Thyroid gland (tissue), 4 donors: ENCODE measurements at places on chromosomes 3 and 15.

DNA sequence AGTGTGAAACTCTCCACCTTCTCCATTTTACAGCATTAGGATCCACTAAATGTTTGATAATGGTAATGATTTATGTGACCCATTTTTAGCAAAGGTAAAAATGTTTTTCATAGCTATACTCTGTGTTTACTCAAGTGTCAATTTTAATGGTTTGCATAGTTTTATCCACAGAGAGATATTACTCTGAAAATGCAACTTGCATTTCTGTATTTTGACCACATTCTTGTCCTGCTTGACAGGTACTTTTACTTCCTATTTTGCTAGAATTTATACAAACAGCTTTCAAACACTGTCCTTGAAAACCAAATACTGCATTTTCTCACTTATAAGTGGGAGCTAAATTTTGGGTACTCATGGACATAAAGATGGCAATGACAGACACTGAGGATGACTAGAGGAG, 62.9 kb downstream of the SERPINI1 start:
- no peak for DNase-seq

- DNase-seq, result no peak
These were observed 6.6 kb downstream of the EHD4 start for GRCh38 chr15:41965441-41966413.

GRCh38 chr3:17143893-17144664, 259.3 kb downstream of the PLCL2 start:
- no peak for DNase-seq

GRCh38 chr3:16374047-16374934, 109.3 kb downstream of the OXNAD1 start:
- peak; percentile 94 for DNase-seq

- DNase-seq, result no peak
These were observed 23.7 kb downstream of the PDZRN3 start for GRCh38 chr3:73601011-73601410.

DNA sequence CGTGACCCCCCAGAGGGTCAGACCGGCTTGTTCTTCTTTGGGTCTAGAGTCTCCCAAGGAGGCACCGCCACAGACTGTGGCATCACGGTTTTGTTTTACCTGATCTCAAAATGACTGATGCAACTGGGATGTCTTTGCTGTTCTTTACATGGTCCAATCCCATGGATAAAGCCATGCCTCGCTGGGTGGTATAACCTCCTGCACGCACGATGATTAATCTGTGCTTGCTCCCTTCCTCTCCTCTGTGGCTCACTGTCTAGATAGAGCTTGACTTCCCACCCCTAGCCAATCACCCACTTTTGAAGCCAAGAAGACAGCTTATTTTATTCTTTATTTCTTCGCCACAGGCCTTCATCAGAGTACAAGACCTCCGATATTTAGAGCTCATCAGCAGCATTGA, 36.6 kb upstream of the RHO start:
- DNase-seq, result no peak

- no peak for DNase-seq
These were observed 26.6 kb downstream of the GABRA5 start for GRCh38 chr15:26893351-26894065.

DNA sequence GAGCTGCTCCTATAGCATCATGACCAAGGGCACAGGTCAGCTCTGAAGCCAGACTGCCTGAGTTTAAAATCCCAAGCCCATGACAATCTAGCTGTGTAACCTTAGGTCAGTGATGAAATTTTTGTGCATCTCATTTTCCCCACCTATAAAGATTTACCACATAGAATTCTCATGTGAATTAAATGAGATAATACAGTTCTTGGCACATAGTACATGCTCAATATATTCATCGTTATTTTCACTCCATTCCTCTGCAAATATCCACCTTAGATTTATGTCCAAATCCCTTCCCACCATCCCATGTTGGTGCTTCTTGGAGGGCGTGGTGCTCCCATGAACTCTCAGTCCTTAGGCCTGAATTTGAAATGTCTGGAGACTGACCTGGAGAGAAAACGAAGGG, 300.1 kb downstream of the TLE3 start:
- DNase-seq, result no peak

- no peak for DNase-seq
These were observed 147.2 kb upstream of the SLC2A2 start for GRCh38 chr3:171173736-171174135.

DNA sequence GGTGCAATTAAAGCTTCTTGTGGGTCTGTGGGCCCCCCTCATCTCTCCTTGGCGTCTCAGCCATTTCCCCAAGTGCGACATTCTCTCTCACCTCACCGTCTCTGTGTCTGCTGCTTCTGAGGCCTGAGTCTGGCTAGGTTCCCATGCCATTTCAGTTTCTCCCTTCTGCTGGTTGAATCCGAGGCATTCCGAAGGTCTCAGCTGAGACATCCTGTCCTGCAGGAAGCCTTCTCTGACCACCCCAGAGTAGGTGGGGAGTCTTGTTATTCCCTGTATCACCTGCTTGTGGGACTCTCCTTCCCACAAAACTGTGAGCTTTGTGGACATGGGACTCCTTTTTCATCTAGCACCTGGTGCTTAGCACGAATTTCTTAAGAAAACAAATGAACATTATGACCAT, 78.3 kb downstream of the ASB7 start:
- no peak for DNase-seq

DNA sequence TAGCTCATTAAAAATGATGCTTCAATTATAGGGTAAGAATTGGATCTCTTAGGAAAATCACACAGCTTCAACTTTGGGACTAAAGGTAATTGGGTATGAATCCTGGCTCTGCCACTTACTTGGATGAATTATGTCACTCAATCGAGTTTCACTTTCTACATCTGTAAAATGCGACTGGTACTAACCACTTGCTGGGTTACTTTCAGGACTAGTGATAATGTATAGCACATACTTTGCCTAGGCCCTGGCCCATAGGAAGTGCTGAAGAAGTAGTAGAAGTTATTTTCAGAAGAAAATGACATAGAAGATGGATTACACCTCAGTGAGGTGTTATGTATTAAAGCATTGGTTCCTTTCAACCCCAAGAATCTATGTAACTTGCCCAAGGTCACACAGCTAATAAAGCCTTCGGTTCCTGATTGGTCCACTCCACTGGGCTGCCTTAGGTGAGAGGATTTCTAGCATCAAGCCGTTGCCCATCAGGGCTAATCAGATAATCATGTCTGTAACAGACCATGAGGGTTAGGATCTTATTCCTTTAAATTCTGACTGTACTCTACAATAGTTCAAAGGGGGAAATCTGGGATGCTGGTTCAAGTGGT, 29.4 kb upstream of the AP4E1 start:
- no peak for DNase-seq

GRCh38 chr3:50189274-50189673, 2.1 kb upstream of the GNAT1 start:
- DNase-seq, result peak; percentile 89

DNA sequence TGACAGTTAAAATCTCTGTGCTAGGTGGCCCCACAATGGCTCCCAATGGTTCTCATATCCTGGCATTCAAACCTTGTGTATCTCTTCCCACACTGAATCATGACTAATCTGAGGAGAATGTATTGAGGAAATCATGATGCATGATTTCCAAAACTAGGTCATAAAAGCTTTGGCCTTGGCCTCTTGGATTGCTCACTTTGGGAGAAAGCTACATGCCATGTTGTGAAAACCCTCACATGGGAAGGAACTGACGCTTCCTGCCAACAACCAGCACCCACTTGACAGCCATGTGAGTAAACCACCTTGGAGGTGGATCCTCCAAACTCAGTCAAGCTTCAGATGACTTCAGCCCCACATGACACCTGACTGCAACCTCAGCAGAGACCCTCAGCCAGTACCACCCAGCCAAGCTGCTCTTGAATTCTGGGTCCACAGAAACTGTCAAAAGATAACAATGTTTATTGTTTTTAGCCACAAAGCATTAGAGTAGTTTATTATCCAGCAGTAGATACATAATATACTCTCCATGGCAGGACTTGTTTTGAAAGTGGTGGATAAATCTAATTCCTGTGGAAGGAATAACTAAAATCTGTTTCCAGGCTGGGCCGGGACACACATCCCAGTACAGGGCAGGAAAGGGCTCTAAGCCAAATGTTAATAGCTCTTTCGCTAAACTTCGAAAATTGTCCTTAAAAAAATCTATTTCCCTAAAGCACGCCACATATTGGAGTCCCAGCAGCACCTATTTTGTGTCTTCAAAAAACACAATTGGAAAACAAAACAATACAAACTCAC, 1.0 kb upstream of the ZNF620 start:
- peak; percentile 65 for DNase-seq

DNA sequence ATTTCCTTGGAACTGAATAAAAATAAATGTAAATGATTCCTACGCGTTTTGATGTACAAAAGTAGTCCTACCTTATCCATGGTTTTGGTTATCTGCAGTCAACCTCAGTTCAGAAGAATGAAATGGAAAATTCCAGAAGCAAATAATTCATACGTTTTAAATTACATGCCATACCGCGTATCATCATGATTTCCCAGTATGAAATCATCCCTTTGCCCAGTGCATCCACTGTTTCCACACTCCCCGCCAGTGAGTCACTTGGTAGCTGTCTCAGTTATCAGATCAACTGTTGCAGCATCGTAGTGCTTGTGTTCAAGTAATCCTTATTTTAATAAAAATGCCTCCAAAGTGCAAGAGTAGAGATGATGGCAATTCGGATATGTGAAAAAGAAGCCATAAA, 9.1 kb upstream of the MFSD1 start:
- no peak for DNase-seq

GRCh38 chr3:194526164-194526563, 39.4 kb upstream of the ATP13A3 start:
- no peak for DNase-seq

GRCh38 chr3:192445770-192446644, 281.3 kb downstream of the FGF12 start:
- no peak for DNase-seq

- DNase-seq, result peak; percentile 3
These were observed 50.1 kb downstream of the TLE3 start for GRCh38 chr15:70047386-70048197.

GRCh38 chr3:46852839-46853355, 10.3 kb downstream of the MYL3 start:
- DNase-seq, result no peak

- DNase-seq, result no peak
These were observed 216.6 kb upstream of the IL12A start for GRCh38 chr3:159771865-159772611.

DNA sequence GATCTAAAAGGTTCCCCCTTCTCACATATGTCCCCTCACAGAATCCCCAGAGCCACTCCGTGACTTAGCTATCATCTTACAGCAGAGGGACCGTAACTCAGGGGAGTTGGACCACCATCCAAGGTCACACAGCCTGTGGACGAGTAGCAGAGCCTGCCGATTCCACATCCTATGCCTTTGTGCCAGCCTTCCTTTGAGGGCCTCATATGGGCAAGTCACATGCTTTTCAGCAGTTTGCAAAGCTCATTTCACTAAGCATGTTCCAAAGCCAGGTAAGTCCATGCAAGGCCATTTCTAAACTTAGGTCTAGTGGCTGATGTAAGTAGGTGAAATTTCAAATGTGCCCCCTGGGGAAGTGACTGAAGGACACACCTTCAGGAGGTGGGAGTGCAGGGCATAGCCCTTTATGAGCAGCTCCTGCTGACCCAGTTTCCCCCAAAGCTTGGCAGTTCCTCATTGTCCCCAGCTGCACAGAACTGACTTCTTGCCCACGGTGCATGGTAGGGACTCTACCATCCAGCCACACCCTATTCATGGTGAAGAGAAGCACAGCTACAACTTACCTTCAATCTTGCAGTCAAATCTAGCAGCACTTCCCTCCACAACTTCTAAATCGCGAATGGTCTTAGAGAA, 33.3 kb upstream of the HACD2 start:
- no peak for DNase-seq

GRCh38 chr15:65302061-65302460, 2.4 kb upstream of the RNU5B-1 start:
- no peak for DNase-seq

DNA sequence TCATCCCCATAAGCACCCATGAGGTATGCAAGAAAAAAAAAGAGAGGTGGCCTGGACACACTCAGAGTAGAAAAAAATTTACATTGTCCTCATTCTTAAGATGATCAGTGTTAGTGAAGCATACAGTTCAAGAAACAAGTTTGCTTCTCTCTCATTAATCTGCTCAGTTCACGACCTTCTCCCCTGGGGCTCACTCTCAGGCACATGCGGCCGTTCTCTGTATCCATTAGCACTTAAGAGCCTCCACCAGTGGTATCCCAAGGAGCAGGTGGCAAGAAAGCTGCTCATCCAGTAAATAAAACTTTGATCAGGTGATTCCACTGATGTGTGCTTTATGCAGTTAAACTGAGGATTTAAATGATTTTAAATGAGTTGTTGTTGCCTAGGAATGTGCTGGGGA, 57.4 kb downstream of the ARHGAP31 start:
- DNase-seq, result no peak

DNA sequence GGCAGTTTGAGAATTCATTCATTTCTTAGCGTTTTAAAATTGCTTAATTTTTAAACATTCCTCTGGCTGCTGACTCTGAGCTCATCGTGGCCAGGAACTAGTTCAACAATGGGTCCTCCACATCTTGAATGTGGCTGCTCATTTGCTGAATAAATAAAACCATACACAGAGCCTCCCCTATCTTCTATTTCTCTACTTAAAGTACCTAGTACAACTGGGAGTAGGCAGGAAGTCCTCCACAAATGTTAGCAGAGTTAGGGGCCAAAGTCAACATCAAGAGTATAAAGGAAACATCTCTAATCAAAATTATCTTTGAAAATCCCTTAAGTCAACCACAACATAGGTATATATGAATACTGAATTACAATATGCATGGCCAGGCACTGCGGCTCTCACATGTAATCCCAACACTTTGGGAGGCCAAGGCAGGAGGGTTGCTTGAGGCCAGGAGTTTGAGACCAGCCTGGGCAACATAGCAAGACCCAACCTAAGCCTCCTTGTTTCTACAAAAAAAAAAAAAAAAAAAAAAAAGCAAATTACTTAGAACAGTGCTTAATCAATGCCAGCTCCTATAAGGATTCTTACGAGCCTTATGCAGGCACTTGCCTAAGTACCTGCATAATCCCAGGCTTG, 57.5 kb upstream of the LMOD3 start:
- DNase-seq, result no peak

GRCh38 chr3:173396191-173397041, 1.1 kb upstream of the NLGN1 start:
- DNase-seq, result peak; percentile 20

GRCh38 chr3:162262129-162262528, 765.5 kb downstream of the OTOL1 start:
- no peak for DNase-seq

- no peak for DNase-seq
These were observed 2.1 kb downstream of the ABHD10 start for GRCh38 chr3:111980716-111981456.

GRCh38 chr3:167520266-167521005, 46.6 kb upstream of the SERPINI2 start:
- DNase-seq, result no peak

GRCh38 chr15:86595741-86596140, 516.1 kb downstream of the AGBL1 start:
- DNase-seq, result no peak

DNA sequence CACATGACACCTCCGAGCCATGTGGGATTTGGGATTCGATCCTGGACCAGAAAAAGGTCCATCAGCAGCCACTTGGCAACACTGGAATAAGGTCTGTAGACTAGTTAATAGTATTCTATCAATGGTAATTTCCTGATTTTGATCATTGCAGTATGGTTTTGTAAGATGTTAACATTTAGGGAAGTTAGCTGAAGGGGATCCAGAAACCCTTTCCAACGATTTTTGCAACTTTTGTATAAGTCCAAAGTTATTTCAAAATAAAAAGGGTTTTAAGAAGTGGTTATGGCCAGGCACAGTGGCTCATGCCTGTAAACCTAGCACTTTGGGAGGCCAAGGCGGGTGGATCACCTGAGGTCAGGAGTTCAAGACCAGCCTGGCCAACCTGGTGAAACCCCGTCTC, 10.2 kb downstream of the BDH1 start:
- no peak for DNase-seq

GRCh38 chr3:17772556-17772955, 30.1 kb upstream of the TBC1D5 start:
- no peak for DNase-seq
